ENCODE measurements at places on chromosomes 4 and X. TPM values are rescaled to one million over a fixed set of nuclear protein-coding genes. Genes with fewer than 3 reads are reported as not detected.

The USP27X gene
- 1.3 TPM for total RNA-seq

The HPF1 gene
- 14.1 TPM for total RNA-seq

The TEC gene
- 4.0 TPM for total RNA-seq

The LDB2 gene
- 4.7 TPM for total RNA-seq

The ADAM29 gene
- not detected for total RNA-seq

The ADH1A gene
- total RNA-seq, result 0.80 TPM

The NUDT10 gene
- 2.9 TPM for total RNA-seq

GRCh38 chrX:139200793-139201192 lies 329.7 kb upstream of the F9 start:
- DNase-seq, result peak; percentile 16

- no peak for DNase-seq
These were observed 98.5 kb downstream of the FRAS1 start for GRCh38 chr4:78155616-78156105.

DNA sequence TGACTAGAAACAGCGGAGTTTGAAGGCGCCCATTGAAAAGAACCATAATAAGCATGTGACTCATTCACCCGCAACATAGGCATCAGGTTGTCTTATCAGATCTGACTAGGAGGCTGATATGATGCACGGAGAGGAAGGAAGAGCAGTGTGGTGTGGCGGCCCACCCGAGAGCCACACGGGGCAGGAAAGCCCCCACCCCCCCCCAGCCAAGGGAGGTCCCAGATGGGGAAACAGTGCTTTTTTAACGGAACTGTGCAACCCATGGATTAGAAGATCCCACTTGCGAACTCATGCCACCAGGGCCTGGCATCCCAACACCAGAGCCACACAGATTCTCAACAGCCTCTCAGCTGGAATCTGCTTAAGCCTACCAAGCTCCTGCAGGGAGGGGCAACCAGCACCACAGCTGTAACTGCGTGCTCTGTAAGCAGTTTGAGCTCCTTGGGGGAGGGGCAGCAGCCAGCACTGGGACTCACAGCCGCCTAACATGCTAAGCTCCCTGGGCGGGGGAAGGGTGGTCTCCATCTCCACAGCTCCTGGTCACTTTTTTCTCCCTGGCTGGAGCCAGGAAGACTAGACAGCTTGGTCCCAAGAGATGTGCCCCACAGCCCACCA lies 466.2 kb downstream of the PDGFC start:
- DNase-seq, result no peak

DNA sequence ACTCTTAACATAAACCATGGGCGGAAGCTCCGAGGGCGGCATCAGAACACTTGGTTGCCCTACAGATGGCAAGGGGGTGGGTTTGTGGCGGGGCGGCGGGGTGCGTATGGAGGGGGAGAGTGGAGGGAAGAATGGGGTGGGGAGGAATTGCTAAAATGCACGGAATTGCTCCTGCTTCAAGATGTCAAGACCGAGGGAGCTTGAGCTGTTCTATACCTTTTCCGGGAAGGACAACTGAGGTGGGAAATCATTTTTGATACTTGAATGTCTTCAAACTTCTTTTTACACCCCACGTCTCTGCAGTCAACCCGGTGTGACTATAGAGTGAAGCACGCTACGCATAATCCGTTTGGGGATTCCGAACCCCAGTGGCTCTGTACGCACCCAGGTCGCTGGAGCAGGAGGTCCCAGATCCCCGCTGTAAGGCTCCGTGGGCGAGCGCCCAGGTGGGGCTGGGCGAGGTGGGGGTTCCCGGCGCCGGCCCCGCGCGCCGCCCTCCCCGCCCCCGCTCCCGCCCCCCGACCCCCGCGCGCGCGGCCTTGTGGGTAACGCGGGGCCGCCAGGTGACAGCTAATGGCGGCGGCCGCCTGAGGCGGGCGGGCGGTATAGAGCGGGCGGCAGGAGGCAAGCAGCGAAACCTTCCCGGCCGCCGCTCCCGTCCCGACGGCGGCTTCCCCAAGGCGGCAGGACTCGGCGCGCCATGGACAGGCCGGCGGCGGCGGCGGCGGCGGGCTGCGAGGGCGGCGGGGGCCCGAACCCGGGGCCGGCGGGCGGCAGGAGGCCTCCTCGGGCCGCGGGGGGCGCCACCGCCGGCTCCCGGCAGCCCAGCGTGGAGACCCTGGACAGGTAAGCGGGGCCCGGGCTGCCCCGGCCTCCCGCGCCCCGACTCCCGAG lies at the start of gene MTMR1:
TSS of gene MTMR1 (plus strand) at position 566 of the 894 bp plus-strand sequence. CDS start at position 701, 135 bp downstream.
- peak; percentile 61 for DNase-seq

- no peak for DNase-seq
These were observed 17.0 kb upstream of the SYTL5 start for GRCh38 chrX:37989304-37989703.

GRCh38 chr4:89158884-89159503 lies 47.7 kb downstream of the TIGD2 start:
- no peak for DNase-seq

DNA sequence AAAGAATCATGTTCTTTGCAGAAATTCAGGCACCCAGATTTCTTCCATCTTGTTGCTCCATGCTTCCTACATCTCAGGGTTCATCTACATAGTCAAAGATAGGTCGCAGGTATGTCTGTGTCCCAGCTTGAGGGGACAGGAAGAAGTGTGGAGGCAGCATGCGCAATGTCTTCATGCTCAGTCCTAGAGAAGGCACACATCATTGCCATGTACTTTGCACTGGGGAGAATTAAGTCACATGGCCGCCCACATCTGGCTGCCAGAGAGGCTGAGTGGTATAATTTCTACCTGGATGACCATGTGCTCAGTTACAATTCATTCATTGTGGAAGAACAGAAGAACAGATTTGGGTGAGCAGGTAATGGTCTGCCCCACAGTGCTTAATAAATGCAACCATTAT lies 54.1 kb downstream of the GAB1 start:
- peak; percentile 30 for DNase-seq

GRCh38 chrX:49947781-49948180 lies 25.4 kb downstream of the CLCN5 start:
- no peak for DNase-seq

GRCh38 chr4:1722551-1723118 lies 1.3 kb downstream of the TACC3 start:
- DNase-seq, result no peak

DNA sequence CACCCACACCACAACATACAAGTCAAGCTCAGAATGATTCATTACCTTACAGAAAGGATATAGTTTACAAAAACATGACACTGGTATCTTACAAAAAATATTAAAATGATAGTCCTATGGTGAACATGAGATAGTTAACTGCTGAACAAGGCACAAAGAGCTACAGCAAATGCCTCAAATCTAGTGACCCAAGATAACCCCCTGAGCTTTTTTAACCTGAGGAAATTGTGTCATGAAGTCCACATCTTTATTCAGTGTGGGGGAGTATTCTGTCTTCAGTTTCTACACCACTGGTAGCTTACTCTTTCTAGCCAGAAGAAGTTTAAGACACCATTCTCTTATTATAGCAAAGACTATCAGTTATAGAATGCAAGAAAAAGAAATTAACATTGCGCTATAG lies 218.7 kb downstream of the MAPK10 start:
- DNase-seq, result no peak

DNA sequence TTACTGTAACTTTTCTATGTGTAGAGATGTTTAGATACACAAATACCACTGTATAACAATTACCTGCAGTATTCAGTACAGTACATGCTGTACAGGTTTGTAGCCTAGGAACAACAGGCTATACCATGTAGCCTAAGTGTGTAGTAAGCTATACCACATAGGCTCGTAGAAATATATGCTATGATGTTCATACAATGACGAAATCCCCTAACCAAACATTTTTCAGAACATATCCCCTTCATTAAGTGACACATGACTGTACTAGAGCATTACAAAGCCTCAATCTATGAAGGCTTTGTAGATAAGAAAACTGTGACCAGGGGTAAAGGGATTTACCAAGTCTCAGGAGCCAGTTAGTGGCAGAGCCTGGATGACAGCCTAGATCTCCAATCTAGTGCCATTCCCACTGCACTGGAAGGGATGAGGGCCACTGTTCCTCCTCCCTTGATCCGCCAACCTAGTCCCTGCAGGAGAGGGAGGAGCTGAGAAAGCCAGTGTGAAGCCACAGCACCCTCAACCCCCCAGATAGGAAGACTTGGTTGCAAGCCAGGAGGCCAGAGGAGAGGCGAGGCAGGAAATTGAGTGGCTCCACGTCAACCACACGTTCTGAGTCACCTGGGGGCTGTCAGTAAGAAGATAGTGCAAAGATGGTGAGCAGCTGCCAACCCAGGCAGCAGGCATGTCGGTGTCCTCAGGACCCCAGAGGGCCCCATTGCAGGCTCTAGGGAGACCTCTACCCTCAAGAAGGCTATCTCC lies 227.7 kb downstream of the BCOR start:
- no peak for DNase-seq

DNA sequence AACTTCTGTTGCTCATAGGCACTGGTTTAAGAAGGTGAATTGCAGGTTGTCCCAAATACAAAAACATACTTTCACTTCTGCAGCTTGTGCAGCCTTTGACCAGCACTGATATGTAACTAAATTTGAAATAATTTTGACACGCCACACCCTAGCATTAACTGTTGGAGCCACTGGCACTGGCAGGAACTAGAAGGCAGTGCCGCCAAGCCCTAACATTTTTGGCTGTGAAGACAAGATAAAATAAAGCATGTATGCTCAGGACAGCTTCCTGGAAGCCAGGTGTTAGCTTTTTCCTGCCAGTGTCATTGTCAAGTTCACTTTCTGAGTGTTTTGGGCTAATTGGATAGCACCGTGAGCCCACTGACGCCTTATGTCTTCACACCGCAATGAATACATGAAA lies 65.3 kb upstream of the FBXW7 start:
- no peak for DNase-seq

DNA sequence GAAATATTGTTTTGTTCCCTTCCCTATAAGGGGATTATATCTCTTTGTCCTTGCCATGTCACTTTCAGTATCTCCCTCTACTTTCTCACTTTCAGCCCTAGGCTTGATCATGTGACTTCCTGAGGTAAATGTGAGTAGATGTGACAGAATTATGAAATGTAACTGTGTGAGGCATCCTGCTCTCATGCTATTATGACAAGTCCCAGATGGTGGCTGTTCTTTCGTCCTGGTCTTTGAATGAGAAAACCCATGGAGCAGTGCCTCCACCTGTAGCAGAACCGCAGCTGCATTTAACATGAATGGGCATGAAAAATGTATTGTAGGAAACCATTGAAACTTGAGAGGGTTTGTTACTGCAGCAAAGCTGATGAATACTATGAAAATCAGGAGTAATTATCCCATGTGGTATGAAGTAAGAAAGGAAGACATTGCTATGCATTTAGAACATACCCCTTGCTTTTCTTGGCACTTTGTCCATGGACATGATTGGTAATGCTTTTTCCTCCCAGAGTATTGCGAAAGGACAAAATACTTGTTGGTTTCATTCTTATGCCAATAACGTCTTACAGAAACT lies 202.2 kb upstream of the GPRIN3 start:
- no peak for DNase-seq

- DNase-seq, result no peak
These were observed 85.1 kb downstream of the AFF1 start for GRCh38 chr4:87019898-87020297.

GRCh38 chrX:44675362-44676024 lies 132.8 kb upstream of the FUNDC1 start:
- no peak for DNase-seq

DNA sequence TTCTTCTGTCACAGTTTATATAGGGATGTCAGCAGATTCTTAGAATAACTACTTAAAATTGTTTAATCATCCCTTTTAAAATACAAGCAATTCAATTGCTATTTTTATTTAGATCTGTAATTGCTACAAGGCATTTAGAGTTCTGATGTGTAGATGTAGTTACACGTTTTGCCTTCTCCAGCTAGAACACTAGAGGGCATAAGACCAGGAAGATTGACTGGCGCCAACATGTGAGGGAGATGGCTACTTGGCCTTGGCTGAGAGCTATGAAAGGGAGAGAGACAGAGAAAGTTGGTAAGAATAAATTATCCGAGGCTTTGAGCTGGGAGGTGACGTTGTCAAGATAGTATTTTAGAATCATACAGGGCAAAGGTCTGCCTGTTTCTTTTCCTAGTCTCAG lies 563.7 kb upstream of the PRKX start:
- no peak for DNase-seq

GRCh38 chrX:136291824-136292223 lies 8.9 kb upstream of the ADGRG4 start:
- no peak for DNase-seq

DNA sequence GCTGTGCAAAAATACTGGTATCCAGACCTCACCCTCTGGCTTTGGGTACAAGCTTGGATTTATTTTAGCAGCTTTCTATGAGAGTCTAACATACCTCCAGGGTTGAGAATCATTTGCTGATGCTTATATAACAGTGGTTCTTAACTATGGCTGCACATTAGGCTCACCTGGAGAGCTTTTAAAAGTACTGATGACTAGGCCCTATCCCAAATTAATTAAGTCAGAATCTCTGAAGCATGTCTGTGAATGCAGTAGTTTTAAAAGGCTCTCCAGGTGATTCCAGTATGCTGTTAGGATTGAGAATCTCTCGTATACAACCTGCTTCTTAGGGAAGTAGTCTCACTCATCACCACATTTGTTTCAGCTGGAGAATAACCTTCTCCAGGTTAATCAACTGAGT lies 99.2 kb downstream of the PDHA2 start:
- DNase-seq, result no peak

DNA sequence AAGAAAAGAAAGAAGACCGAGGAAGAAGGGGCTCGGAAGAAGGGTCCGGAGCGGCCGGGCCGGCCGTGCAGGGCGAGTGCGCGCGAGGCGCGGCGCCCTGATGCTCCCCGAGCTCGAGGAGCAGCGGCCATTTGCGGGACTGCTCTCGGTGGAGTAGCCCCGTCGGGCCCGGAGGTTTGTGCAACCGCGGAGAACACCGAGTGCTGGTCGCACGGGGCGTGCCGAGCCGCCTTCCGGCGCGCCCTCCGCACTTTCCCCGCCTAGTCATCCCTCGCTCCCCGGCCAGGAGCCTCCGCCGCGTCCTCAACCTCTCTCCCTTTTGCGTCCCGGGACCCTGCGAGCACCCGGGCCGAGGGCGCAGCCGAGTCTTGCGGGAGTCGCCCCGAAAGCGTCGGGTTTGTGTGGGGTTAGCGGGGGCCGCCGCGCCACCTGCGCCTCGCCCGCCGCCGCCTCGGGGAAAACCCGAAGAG lies 127.4 kb downstream of the LAS1L start:
- DNase-seq, result peak; percentile 28

GRCh38 chr4:27176400-27176799 lies 315.8 kb downstream of the STIM2 start:
- DNase-seq, result no peak

DNA sequence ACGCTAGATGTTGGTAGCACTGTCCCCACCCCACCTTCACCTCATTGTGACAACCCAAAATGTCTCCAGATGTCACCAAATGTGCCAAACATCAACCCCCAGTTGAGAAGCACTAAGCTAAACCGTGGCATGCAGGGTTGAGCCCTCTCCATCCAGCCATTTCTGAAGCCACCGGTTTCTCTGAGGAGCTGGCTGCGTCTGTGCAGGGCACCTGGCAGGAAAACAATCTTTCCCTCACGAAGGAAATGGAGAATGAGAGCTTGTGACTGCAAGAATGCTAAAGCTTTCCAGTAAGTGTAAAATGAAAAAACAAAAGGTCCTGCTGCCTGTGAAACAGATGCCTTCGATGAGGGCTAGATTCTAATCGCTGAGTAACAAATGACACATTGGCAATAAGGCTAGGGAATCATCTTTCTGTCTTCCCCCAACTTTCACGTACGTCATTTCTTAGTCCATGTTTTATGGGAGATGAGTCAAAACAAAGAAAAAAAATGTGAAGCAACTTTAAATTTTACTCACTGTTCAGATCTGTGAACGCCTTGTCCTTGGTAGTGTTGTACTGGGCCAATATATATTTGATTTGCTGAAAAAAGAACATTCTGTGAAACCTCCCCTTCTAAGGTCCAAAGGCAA lies 59.9 kb downstream of the PROM1 start:
- no peak for DNase-seq

- DNase-seq, result no peak
These were observed 142.6 kb upstream of the LEF1 start for GRCh38 chr4:108311313-108311712.

Data from mucosa of descending colon (tissue), 3 donors.